ENCODE measurements at places on chromosomes 12 and 14.
A peak's percentile ranks its signal among the peaks of the same experiment; 100 is the strongest.

DNA sequence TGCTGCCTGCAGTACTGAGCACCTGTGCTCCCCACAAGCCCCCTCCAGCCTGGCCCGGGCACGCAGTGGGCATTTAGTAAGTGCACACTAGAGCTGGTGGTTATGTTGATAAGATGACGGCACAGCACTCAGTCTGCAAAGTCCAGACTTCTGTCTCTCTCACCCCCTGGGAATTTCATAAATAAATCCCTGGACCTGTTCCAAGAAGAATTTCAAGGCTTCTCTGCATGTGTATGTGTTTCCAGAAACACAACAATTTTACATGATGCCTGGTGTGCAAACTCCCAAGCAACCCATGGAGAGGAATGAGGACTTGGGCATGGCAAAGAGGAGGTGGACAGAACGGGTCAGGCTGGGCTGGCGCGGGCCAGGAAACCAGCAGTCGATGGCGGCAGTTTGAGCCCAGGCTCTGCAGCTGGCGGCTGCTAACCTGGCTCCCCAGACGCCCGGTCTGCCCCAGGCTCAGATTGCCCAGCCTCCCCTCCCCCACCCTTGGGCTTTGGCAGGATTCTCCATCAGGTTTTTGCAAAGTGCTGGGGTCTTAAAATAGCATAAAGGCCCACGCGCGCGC lies 10.4 kb upstream of the ACVR1B start:
- peak; percentile 45 for DNase-seq

- DNase-seq: no peak
Observed at GRCh38 chr12:14828892-14829291, 14.4 kb downstream of the ART4 start.

DNA sequence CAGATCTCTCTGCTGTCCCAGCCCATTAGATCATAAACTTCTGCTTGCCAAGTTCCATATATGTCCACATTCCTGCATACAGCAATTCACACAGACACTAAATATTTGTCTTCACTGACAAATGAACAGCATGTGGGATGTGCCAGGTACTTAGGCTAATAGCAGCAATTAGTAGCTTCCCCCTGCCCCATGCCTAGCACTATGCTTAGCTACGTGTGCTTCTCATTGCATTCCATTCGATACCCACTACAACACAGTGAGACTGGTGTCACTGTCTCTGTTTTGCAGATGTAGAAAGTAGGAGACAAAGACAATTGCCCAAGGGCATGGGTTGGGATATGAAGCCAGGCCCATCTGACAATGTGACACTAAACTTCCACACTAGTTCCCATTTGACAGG lies 308.4 kb downstream of the BCL11B start:
- no peak for DNase-seq

DNA sequence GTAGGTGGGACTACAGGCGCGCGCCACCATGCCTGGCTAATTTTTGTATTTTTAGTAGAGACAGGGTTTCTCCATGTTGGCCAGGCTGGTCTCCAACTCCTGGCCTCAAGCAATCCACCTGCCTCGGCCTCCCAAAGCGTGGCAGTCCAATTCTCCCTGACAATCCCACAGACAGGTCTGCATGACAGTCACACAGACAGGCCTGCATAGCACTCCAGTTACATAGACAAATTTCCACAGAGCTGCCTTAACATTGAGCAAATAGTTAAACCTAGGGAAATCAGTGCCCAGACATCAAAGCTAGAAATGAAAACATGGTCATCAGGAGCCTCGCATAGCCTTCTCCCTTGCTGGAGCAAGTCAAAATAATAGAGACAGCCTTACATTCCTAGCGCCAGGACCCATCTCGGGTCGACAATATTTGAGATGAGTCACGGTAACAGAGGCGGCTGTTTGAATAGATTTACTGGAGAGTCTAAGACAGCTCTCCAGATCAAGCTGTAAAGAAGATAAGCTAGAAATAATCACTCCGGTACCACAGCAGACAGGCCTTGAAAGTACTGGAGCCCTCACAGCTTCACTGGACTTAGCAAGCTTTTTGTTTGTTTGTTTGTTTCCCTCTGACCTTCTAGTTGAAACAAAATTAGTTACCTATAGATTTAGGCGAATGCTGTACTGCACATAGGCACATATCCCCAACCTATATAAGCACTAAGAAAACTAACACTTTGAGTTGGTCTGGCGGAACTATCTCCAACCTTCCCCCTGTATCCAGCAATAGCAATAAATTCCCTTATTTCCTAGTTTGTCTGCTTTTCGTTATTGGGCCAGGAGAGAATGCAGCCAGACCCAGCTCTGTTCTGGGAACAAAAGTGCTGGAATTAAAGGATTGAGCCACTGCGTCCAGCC lies 23.8 kb upstream of the PYROXD1 start:
- no peak for DNase-seq

DNA sequence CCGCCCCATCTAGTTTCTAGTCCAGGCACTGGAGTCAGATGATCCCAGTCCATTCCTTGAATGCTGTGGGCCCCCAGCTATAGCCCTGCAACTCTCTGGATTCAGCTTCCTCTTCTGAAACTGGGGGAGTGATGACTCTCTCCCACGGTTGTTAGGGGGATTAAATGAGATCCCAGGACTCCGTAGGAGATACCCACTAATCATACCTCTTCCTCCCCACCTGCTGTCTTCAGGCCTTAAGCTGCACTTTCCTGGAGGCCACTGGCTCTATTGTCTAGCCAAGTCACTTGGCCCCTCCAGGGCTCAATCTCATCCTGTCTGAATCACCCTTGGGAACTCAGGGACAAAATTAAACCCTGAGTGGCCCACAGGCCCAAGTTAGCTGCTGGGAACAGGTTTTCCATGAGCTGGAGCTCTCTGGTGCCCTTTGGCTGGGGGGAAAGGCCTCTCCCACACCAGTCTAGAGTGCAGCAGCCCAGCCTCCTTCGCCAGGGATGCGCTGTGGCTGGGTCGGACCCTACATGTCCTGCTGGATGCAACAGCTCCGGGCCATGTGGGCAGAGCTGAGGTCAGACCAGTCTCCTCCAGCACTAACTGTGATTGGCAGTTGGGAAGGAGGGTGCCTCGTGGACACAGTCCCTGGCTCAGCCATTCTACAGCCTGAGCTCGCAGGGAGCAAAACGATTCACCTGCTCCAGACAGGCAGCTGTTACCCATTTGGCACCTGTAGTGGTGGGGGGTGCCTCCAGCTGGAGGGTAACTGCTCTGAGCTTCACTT lies 6.0 kb upstream of the ASB2 start:
- no peak for DNase-seq

GRCh38 chr14:69711881-69712560 lies 54.9 kb upstream of the SRSF5 start:
- no peak for DNase-seq

DNA sequence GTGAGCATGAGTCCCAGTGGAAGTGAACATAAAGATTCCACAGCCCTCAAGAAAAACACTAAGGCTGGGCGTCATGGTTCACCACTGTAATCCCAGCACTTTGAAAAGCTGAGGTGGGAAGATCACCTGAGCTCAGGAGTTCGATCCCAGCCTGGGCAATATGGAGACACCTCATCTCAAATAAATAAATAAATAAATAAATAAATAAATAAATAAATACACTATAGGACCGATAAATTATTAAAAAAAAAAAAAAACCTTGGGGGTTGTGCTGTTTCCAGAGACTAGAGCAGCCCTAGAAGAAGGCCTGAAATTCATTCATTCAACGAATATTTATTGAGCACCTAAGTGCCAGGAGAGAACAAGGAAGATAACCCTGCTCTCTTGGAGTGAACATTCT lies 1.5 kb upstream of the KANSL2 start:
- DNase-seq: no peak

Data from left hindlimb (tissue), 1 donor.